ENCODE measurements at places on chromosomes 11 and 22.

GRCh38 chr11:18632841-18633240 is 1.3 kb downstream of the SPTY2D1 start:
- no peak for DNase-seq

DNA sequence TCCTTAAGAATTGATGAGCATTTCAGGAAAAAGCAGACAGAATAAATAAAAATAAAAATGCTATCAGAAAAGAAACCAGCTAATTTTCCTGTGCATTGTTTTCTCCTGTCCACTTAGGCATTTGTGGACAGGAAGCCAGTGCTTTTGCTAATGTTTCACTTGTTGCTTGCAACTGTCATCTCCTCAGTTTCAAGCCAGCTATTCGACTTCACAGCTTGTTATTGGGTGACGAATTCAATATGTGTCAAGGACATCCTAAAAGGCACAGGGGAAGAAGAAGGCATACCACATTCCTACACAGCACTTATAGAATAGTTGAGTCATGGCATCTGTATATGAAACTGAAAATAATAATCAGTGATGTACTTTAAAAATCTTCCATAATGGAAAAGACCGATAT is 530.6 kb upstream of the KIRREL3 start:
- DNase-seq: no peak

- DNase-seq: no peak
Measured at GRCh38 chr11:20226933-20227332, 66.7 kb upstream of the DBX1 start.

DNA sequence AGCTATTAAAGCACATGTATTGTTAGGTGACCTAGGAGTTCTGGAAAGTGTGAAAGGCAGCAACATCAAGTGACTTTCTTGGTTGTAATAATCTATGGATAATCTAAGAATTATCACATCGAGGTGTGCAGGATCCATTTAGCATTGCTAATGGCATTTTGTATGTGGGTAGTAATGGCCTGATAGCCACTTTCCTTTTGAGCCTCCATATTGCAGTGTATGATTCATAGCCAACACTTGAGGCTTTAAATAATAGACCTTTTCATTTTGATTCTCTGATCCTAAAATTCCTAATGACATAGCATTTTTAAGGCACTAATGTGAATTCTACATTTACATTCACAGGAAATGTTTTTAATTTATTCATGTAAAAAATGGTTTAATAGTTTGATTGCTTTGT is 759.4 kb downstream of the NELL1 start:
- no peak for DNase-seq

GRCh38 chr11:102295045-102295444 is 22.2 kb upstream of the BIRC3 start:
- DNase-seq: no peak

- no peak for DNase-seq
Measured at GRCh38 chr22:39244496-39245129, at the start of gene PDGFB. Gene PDGFB, minus strand, starts transcription at chr22:39244982. Its CDS starts 1,019 bp downstream, at chr22:39243963.

- DNase-seq: peak; percentile 68
Measured at GRCh38 chr11:47152953-47153950, 23.4 kb downstream of the ARFGAP2 start.

- DNase-seq: no peak
Measured at GRCh38 chr22:25823276-25823675, 81.3 kb downstream of the MYO18B start.

GRCh38 chr11:87114093-87114492 is 76.4 kb downstream of the TMEM135 start:
- DNase-seq: no peak

DNA sequence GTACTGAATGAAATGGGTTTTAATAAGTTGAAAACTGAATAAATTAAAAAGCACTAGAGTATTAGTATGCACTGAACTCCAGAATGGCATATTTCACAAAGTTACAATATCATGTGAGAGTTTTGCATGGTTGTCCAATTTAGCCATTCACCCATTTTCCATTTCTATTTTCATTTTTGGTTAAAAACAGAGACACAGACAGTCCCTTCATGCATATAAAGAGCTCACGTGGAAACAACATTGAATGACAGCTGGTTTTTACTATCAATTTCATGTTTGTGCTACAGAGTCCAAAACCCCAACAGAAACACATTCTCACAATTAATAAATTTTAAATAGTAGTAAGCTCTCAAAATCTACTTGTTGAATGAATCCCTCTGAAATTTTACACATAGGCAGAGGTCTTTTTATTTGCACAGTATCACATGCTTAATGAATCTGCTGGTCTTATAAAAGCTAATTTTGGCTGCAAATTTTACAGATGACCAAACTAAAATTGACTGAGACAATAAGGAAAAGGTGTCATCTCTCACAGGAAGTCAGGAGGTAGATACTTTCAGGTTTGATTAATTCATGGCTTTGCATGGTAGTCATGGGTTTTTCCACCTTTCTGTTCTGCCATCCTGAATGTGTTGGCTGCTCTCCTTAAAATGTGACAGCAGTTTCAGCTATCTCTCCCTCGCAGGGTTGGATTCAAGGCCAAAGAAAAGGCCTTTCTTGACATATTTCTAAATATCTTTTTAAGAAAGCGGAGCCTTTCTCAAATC is 20.6 kb upstream of the DDI1 start:
- DNase-seq: no peak

- DNase-seq: no peak
Measured at GRCh38 chr11:79506734-79507344, 66.0 kb upstream of the TENM4 start.

DNA sequence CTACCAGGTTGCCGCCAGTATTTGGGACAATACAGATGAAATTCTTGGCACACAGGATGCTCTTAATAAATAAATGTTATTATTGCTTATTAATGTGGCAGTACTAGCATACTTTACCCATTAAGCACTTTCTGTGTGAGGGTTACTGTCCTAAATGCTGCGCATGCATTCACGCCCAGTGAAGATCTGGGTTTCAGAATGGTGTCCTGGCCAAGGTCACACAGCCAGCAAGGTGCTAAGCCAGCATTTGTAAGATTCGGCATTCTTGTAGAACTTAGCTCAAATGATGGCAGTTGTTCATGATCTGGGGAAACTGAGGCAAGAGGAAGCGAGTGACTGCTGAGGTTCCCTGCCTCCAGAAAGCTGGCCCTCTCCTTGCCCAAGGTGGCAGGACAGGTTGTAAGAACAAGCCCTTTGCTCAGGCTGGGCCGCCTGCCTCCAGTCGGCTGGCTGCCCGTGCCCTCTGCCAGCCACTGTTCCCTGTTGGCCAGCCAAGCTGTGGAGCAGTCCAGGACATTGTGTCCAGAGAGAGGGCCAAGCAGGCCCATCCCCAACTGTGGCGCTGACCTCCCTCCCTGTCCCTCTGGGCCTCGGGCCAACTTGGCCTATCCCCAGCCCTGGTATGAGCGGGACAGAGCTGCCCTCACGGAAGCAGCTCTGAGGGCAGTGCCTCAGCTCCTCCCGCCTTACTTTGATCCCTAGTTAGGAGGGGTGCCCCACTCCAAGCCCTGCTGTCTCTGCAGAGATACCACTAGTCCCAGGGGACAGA is 28.8 kb downstream of the TOB2 start:
- DNase-seq: no peak

- no peak for DNase-seq
Measured at GRCh38 chr11:33742249-33742851, 6.1 kb upstream of the CD59 start.

DNA sequence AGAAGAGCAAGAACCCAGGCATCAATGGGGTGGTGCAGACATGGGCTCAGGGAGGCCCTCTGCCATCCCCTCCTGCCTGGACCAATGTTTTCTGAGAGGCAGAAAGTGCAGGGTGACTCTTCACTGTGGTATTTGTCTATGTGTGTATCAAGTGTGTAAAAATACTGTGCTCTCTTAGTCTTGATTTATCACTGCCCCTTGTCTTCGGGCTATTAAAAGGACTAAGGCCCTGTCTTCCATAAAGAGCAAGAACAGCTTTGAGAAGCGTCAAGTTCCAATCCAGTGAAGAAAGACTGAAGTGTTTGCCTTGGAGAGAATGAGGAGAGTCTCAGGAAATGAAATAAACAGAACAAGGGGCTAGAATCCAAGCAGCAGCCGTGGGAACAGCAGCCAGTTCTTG is 14.4 kb downstream of the PRSS23 start:
- DNase-seq: no peak

GRCh38 chr11:125171974-125172373 is 7.4 kb downstream of the PKNOX2 start:
- DNase-seq: no peak

GRCh38 chr11:33897761-33898375 is 6.0 kb upstream of the LMO2 start:
- no peak for DNase-seq

DNA sequence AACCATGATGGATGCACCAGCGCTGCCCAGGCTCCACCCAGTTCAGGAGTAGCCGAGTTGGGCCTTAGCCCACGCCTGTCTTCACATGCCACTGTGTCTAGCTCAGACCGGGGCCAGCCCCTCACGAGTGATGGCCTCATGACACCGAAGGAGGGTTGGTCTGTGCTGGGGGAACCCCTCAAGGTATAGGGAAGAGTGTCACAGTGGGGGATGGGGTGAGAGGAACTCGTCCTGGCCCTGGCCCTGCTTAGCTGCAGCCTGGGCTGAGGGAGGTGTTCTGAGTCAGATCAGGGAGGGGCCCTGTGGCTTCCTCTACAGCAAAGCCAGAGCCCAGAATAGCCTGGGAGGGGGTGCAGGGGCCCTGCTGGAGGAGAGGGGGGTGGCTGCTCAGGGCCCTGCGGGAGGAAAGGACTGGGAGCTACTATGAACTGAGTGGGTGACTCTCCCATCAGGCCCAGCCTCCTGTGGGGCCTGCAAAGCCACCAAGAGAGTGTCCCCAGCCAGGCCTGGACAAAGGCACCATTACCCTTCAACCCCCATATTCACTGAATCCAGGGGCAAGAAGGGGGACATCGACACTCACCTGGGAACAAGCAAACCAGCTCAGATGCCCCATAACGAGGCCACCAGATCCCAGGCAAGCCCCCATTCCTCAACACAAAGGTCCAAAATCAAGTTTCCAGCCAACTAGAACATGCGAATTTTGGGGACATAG is 41.2 kb downstream of the IGLL5 start:
- DNase-seq: peak; percentile 75

DNA sequence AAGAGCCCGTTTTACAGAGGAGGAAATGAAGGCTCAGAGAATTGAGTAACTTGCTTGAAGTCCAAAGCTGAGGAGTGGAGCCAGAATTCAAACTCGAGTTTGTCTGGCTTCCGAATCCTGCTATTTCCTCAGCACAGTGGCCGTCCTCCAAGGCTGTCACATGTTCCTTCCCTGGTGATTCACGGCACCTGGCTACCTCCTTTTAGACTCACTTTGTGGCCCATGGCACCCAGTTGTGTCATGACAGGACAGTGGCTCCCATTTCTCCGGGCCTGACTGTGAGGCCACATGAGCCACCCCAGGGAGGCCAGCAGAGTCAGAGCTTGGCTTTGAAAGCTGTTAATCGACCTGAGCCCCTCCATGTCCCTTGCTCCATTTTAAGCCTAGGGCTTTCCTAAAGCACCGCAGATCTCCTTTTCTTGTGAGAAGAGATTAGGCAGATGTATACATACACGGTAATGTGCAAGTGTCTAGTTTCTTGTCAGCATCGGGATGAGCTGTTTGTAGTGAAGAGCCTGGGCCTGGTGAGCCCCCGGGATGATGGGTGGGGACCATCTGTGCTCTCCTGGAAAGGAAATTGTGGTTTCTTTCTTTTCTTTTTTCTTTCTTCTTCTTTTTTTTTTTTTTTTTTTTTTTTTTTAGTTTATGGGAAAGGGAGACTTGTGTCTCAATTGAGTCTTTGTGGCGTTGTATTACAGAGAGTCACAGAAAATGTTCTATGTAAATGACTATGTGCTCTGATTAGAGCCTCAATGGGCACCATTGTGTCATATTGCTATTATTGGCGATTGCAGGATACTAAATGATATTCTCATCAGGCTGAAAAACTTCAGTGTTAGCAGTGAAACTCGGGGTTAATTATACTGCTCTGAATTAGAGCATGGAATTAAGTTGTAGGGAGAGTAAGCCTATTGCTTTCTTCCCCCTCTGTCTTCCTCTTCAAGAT is 54.8 kb downstream of the PTPRJ start:
- DNase-seq: no peak

GRCh38 chr22:29043906-29044575 is 17.6 kb downstream of the C22orf31 start:
- DNase-seq: no peak

- peak; percentile 70 for DNase-seq
Measured at GRCh38 chr11:121466063-121466794, 13.5 kb upstream of the SORL1-AS1 start.

GRCh38 chr11:67372993-67373647 is at the start of gene CLCF1:
Gene CLCF1, minus strand, starts transcription at chr11:67373598. Its CDS starts 59 bp downstream, at chr11:67373539.
- DNase-seq: peak; percentile 54

DNA sequence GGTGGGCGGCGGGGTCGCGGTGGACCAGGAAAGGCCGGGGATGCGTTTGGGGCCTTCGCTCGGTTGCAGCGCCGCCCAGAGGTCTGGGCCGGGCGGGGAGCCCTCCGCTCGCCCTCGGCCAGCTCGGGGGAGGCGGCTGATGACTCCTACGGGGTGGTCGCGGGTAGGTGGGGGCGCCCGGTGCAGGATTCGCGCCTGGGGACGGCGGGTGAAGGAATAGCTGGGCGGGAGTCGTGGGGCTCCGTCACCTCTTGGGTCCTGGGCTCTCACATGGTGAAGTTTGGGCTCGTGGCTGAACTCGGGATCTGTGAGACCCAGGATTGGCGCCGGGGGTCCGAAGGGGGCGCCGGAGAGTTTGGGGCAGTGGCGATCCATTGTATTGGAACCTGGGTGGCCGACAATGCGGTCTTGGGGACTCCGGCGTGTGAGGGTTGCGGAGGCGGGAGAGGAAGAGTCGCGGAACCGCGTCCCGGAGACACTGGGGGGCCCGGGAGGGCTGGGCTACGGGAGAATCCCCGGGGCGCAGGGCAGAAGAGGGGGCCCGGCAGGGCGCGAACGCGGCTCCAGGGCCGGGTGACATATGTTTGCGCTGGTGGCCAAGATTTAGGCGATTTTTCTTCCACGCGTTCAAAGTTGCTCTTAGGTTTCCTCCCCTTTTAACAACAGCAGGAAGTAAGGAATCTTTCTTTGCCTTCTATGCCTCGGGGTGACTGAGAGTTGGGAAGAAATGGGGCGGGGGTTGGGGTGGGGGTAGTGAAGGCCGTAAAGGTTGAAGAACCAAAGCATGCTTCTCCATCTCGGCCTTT is 935 bp downstream of the QSER1 start:
- peak; percentile 67 for DNase-seq

GRCh38 chr11:70845591-70846041 is 406.8 kb downstream of the SHANK2 start:
- DNase-seq: no peak

Data from stimulated activated naive CD8-positive, alpha-beta T cell treated with anti-CD3 and anti-CD28 coated beads, Interleukin-15, Interleukin-2, amounts not matched to agents 100 U/mL and 50 U/mL, for 24 hours (primary cell).